Tracheal epithelial cell (primary cell): ENCODE measurements at places on chromosomes 7 and 10. TPM values are rescaled to one million over a fixed set of nuclear protein-coding genes. Genes with fewer than 3 reads are reported as not detected.

The HECW1 gene
- total RNA-seq = not detected in 2 replicates

The CTAGE6 gene
- total RNA-seq = under 0.01 TPM in 1 of 2 replicates, not detected in the other

The OR2A42 gene
- not detected in 2 replicates for total RNA-seq

The CALML3 gene
- 1.1 and 2.7 TPM in 2 replicates for total RNA-seq

The ELAPOR2 gene
- 1.1 and 5.1 TPM in 2 replicates for total RNA-seq

The SUGCT gene
- 16.6 and 17.1 TPM in 2 replicates for total RNA-seq

The OR2A1 gene
- total RNA-seq = not detected in 2 replicates

The TRIM73 gene
- total RNA-seq = 0.24 and 1.3 TPM in 2 replicates

The KLF6 gene
- 25.2 and 97.4 TPM in 2 replicates for total RNA-seq

The DPY19L1 gene
- 13.7 and 14.1 TPM in 2 replicates for total RNA-seq

The SPDYE9 gene
- total RNA-seq = not detected in 2 replicates

The EPHB6 gene
- under 0.01 and 0.72 TPM in 2 replicates for total RNA-seq

The IGF2BP3 gene
- total RNA-seq = 7.5 and 26.0 TPM in 2 replicates

The ANXA8 gene
- total RNA-seq = 268 and 382 TPM in 2 replicates

The SLC39A12 gene
- not detected in 2 replicates for total RNA-seq

The PRKG1 gene
- 0.24 and 0.43 TPM in 2 replicates for total RNA-seq

The SYT15 gene
- total RNA-seq = not detected in 2 replicates

The CCDC172 gene
- not detected in 2 replicates for total RNA-seq

The C1GALT1 gene
- 26.3 and 36.7 TPM in 2 replicates for total RNA-seq

The ZNF37A gene
- total RNA-seq = 7.7 and 9.2 TPM in 2 replicates

The HYAL4 gene
- under 0.01 TPM in 1 of 2 replicates, not detected in the other for total RNA-seq

The ZFAND2A gene
- 14.9 and 37.5 TPM in 2 replicates for total RNA-seq
